ENCODE measurements at places on chromosomes 7 and 10. TPM values are rescaled to one million over a fixed set of nuclear protein-coding genes. Genes with fewer than 3 reads are reported as not detected.

DNA sequence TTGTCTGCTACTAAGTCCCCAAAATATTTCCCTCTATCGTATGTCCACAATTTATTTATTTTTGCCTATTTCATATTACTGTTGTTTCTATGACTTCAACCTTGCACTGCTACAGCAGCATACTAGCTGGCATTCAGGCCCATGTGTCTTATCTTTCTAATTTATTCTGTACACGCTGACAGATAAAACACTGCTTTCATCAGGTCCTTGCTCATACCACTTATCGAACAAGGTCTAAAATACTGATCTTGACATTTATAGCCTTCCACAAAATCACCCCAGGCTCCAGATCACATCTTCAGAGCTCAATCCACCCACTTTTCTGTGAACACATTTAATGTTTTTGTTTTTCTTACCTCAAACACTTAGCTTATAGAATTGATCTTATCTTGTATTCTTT lies 374.6 kb downstream of the THSD7A start:
- no peak for DNase-seq

The PKD1L1 gene
- 0.22 TPM for polyA plus RNA-seq

GRCh38 chr10:18738835-18739234 lies 79.6 kb downstream of the ARL5B start:
- no peak for DNase-seq

DNA sequence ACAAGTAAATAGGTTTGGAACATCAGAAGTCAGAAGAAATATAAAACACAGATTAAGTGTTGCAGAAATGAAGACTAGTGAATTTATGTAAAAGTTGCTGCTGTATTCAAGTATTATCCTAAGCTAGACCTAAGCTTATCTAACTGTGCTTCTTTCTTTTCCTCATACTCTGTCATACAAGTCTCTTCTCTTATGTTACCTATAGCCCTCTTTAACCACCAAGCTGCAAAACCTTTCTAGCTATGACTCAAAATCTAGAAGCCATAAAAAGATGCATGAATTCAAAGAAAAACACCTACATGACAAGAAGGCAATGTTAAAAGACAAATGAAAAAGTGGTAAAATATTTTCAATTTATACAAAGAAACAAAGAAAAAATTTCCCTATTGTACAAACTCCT lies 23.0 kb downstream of the DENND11 start:
- no peak for DNase-seq

- DNase-seq, result no peak
Measured at GRCh38 chr7:139075871-139076686, 33.4 kb downstream of the ZC3HAV1 start.

- no peak for DNase-seq
Measured at GRCh38 chr10:72679838-72680241, 12.1 kb upstream of the MCU start.

The MMD2 gene
- polyA plus RNA-seq, result 0.17 TPM

DNA sequence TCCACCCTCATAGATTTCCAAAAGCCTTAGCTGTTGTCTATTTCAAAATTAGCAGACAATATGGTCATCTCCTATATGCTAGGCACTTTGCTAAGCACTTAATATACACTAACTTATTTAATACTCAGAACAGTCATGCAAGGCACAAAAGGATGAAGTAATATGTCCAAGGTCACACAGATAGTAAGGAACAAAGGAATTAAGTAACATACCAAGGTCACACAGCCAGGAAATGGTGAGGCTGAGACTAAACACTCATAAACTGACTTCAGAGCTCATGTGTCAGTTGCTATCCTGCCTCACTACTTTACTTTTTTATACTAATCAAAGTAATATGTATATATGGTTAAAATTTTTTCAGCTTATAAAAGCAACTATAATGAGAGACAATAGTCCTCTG lies 23.6 kb upstream of the HIBADH start:
- DNase-seq, result no peak

The CDHR3 gene
- 4.3 TPM for polyA plus RNA-seq

- no peak for DNase-seq
Measured at GRCh38 chr10:96289218-96289910, 14.9 kb upstream of the DNTT start.

- DNase-seq, result no peak
Measured at GRCh38 chr10:29634764-29635625, at the start of gene SVIL. TSS of gene SVIL (minus strand) at chr10:29634971. CDS start at chr10:29555058, 79,913 bp downstream.

- DNase-seq, result no peak
Measured at GRCh38 chr7:137757146-137757925, 89.4 kb downstream of the DGKI start.

- DNase-seq, result peak; percentile 93
Measured at GRCh38 chr7:91264046-91264923, at the start of gene FZD1. TSS of gene FZD1 (plus strand) at chr7:91264433. CDS start at chr7:91264881, 448 bp downstream.

- DNase-seq, result no peak
Measured at GRCh38 chr10:84298057-84298456, 30.3 kb upstream of the CCSER2 start.

DNA sequence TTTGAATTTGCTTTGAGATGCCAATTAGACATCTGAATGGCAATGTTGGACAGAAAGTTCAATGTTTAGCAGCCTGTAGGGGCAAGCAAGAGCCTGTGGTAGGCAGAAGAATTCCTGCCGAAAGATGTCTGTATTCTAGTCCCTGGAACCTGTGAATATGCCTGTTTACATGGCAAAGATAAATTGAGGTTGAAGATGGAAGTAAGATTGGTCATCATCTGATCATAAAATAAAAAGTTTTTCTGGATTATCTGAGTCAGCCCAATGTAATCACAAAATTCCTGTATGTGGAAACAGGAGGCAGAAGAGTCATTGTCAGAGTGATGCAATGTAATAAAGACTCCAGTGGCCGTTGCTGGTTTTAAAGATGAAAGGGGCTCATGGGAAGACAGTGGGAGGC lies 430.5 kb downstream of the MDFIC start:
- DNase-seq, result no peak

DNA sequence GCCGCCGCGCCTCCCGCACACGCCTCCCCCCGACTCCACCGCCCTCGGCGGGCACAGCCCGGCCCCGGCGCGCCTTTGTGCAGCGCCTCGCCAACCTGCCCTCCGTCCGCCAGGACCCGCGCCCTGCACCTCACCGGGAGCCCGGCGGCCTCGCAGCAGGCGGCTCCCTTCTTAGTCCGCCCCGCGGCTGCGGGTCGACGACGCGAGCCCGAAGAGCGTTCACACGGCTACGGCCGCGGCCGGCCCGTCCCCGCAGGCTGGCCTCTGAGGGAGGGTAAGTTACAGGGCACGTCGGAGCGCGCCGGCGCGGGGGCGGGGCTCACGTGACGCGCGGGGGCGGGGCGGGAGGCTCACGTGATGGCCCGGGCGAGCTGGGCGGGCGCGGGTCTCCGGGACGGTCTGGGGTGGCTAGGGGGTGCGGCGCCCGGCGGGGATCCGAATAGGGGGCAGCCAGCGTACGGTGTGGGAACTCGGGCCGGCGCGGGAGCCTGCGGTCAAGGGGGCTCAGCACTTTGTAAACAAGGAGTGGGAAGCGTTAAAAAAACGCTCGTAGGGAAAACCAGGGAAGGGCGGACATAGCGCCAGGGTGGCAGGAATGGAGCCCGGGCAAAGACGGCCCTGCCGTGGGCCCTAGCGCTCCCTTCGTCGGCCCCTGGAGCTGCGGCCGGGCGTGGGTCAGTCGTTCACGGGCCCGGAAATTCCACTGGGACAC lies at the start of gene ARHGAP12:
Gene ARHGAP12, minus strand, starts transcription at position 283 of the 712 bp plus-strand sequence. CDS start 19,976 bp downstream, outside the sequence.
- DNase-seq, result peak; percentile 63

DNA sequence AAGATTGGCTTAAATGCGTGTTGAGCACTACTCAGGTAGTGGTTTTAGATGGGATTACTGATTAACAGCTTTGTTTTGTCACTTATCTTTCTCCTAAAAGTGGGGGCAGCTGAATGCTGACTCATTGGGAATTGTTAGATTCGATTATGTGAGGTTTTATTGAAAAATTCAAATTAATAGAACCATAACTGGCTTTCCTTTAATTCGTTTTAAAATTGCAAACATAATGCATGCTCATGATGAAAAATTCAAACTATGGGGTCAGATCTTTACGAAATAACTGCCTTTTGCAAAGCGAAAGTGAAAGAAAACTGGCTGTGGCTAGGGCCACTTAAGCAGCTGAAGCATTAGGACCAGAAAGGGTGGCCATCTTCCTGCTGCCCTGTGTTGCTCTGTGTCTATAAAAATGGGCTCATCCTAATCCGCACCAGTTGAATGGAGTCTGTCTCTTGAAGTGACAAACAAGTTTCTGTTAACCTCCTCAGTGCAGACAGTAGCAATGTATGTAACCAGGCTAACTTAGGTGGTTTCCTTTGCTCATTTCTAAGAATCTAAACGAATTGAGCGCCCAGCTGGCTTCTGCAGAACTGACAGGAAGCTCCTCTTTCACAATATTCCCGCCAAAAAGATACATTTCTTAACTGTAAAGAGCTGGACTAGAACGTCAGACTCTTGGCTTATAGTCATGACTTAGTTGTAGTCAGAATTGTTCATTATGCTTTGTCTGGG lies 27.8 kb downstream of the DENND10 start:
- DNase-seq, result no peak

DNA sequence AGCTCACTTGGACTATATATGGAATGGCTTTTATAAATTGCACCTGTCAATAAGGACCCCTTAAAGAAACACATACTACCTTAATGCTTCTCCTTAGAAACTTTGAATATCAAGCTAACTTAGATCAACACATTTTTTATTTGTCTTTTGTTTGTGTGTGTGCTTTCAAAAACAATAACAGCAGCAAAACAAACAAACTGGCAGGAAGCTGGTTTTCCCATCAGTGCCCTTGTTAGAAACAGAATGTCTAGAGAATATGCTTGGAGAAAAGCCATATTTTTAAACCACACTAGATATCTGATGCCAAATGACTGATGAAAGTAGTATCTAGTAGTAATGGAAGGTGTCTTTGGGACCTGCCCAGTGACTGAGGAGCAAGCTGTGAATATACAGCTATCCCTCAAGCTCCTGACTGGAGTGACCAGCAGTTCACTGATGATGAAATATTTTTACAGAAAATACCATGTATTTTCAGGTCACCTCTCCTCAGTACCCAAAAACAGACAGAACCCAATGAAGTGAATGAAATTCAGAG lies 1.0 kb downstream of the PDE1C start:
- DNase-seq, result no peak

The ZNF736 gene
- 14.4 TPM for polyA plus RNA-seq

The PNLIPRP1 gene
- polyA plus RNA-seq, result not detected

GRCh38 chr10:126659750-126660149 lies 10.7 kb downstream of the C10orf90 start:
- DNase-seq, result no peak

DNA sequence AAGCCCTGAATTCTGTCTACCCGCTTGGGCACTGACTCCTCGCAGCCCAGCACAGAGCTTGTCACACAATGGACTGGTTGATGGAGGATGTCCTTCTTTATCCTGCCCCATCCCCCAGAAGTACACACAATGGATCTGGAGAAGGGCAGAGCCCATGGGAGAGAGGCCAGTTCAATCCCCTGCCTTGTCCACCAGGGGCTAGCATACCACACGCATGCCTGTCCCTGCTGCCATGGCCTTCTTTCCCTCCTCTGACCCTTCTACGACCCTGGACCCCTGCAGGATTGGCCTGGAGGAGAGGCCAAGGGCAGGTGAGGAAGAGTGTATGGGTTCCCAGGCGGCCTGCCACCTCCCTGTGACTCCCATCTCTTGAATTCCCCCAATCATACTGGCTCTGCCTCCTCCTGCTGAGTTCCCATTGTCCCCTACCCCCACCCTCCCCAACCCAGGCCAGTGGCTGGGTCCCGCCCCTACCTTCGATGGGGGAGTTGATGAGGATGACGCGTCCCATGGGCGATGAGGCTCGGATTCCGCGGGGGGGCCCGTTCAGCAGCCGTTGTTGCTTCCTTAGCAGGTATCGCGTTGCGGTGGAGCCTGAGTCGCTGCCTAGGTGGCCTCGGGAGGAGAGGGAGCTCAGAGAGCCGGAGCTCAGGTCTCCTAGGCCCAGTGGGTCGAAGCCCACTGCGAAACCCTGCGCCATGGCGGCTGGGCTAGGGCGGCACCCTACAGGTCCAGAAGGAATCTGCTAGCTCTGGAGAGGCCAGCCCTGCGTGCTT lies 1.2 kb downstream of the PDZD7 start:
- no peak for DNase-seq

GRCh38 chr7:34755008-34755407 lies 97.0 kb downstream of the NPSR1 start:
- DNase-seq, result no peak

- no peak for DNase-seq
Measured at GRCh38 chr7:18903695-18904094, 213.7 kb downstream of the TWIST1 start.

Data from left renal cortex interstitium (tissue), 4 donors.